ENCODE measurements at places on chromosomes 2 and 18.

DNA sequence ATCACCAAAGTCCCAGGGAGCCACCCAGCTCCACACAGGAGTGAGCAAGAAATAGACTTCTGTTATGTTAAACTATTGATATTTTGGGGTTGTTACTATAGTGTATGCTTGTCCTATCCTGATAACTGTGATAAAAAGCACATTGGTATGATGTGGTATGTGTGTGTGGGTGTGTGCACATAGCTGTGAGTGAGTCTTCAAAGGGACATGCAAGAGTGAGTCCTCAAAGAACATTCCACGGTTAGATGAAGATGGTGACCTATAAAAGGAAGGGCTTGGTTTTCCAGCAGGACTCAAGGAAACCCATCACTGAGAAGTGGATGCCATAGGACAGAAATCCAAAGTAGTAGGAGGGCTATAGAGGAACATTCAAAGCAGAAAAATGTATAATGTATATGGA lies 342.9 kb downstream of the TSN start:
- DNase-seq = no peak

- no peak for DNase-seq
Observed at GRCh38 chr2:152166633-152167032, 8.9 kb downstream of the STAM2 start.

- DNase-seq = no peak
Observed at GRCh38 chr18:51907687-51908597, 432.1 kb upstream of the DCC start.

DNA sequence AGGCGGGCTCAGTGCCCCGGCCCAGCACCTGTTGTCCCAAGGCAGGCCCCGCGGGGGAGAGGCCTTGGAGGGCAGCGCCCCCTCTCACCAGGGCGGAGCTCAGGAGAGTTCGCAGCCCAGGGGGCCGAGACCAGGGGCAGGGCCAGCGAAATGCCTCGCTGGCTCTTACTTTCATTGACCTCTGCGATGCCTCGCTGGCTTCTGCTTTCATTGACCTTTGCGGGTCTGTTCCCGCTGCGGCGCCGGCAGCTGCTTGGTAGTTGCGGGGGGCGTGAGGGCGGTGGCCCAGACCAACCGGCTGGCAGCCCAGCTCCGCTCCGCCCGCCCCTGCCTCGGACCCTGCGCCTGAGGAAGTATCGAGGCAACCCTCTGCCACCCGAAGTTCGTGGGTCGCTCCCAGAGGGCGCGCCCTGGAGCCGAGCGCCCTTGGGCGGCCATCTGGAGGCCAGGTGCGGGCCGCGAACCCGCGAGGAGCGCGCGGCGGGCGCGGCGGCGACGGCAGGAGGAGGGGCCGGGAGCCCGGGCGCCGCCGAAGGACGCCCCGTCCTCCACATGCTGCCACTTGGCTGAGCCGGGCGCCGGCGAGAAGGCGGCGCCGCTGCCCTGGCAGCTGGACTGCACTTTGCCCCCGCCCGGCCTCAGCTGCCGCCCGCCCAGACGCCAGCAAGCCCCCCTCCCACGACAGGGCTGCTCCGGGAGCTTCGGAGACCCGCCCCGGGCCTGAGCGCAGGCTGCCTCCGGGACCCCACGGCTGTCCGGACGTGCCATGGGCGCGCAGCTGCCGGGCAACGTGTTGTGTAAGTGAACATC lies 118.0 kb upstream of the MSTN start:
- peak; percentile 59 for DNase-seq

DNA sequence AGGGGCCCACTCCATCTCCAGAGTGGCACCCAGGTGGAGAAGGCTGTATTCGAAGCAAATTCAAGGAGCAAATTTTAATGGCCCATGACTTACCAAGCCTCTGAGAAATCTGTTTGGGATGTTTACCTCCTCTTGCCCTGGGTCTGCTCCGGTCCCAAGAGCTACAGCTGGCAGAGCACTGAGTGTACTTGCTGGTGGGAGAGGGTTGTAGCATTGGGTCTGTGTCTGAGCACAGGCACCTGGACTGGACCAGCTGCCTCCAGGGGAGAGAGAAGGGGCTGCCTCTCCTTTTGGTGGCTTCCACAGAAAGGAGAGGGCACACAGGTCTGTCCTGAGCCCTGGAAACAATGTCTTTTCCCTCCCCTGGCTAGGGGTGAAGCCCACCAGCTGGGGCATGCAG lies 9.8 kb downstream of the EN1 start:
- DNase-seq = no peak

- DNase-seq = no peak
Observed at GRCh38 chr2:236787885-236788284, 218.3 kb downstream of the ACKR3 start.
